ENCODE measurements at places on chromosomes 3 and 15.

DNA sequence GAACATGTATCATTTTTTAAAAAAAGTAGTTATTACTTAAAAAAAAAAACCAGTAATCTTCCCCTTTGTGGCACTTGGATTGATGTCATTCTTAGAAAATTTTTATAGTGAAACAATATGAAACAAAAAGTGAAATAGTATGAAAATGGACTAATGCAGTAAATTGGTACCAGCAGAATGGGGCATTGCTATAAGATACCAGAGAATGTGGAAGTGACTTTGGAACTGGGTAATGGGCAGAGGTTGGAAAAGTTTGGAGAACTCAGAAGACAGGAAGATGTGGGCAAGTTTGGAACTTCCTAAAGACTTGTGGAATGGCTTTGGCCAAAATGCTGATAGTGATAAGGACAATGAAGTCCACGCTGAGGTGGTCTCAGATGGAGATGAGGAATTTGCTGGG is 66.6 kb downstream of the TTC23 start:
- no peak for DNase-seq

- DNase-seq, result no peak
Observed at GRCh38 chr3:182284793-182285192, 508.5 kb upstream of the ATP11B start.

DNA sequence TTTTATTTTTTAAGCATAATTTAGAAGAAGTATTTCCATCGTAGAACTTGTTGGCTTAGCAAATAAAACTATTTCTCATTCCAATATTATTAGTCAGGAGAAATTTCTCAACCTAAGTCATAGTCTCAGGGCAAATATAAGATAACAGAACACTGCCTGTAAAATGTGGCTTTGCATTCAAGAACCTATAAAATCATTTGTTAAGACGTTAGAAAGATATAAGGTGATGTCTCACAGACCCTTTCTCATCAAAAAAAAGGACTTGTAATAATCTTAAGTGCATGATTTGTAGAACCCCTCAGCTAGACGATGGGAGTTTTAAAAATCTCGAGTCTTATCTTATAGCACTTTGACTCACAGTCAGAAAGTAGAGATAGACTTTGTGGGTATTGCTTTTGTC is 314.7 kb upstream of the CFAP20DC start:
- no peak for DNase-seq

GRCh38 chr3:39903253-39903652 is 93.8 kb downstream of the MYRIP start:
- DNase-seq, result no peak

GRCh38 chr3:123678108-123678511 is 93.3 kb upstream of the HACD2 start:
- no peak for DNase-seq

DNA sequence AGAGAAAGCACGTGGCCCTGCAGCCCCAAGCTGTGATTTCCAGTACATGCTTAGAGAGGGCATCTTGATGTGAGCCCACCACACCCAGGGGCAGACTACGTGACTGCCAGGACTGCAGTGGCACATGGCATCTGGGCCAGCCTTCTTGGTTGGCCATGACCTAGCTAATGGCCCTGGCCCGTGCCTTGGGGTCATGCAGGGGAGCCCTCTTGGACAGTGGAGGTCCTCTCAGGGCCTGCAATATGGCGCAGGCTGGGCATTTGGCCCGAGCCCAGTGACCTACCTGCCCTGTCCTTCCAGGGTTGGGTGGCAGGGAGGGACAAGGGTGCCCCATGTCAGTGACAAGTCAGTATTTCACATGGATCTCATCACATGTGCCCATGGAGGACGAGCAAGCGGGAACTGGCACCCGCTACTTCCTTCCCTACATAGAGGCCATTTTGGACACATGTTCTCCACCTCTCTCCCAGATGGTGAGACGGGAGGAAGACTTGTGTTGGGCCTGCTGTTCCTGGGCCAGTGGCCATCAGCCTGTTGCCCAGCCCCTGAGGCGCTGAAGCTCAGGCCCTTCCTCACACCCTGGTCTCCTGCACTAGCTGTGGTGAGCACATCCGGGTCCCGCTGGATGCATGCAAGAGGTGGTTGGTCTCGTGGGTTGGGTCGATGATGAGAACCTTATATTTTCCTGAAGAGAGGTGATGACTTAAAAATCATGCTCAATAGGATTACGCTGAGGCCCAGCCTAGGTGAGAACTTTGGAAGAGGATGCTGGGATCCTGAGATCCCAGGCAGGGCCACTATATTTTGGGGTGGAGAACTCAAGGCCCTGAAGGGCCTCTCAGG is 195.6 kb downstream of the UBE3A start:
- peak; percentile 7 for DNase-seq

- DNase-seq, result no peak
Observed at GRCh38 chr3:51436998-51437639, 46.0 kb downstream of the RBM15B start.

- no peak for DNase-seq
Observed at GRCh38 chr3:28634019-28634418, 285.4 kb upstream of the AZI2 start.

DNA sequence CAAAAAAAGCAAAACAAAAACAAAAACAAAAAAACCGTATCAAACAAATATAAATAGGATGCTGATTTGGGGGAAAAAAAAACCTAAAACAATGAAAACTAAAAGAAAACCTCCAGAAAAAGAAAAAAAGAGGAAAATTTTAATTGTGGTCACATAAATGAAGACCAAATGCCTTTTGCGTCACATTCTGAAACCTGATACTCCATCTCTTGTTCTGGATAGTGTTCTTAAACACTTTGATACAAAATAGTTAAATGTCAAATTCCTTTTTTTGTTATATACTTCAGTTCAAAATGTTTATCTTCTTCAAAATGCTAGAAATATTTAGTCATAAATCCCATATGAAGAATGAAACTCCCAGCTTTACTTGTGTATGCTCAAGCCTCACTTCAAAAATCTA is 31.0 kb downstream of the COPS2 start:
- no peak for DNase-seq

DNA sequence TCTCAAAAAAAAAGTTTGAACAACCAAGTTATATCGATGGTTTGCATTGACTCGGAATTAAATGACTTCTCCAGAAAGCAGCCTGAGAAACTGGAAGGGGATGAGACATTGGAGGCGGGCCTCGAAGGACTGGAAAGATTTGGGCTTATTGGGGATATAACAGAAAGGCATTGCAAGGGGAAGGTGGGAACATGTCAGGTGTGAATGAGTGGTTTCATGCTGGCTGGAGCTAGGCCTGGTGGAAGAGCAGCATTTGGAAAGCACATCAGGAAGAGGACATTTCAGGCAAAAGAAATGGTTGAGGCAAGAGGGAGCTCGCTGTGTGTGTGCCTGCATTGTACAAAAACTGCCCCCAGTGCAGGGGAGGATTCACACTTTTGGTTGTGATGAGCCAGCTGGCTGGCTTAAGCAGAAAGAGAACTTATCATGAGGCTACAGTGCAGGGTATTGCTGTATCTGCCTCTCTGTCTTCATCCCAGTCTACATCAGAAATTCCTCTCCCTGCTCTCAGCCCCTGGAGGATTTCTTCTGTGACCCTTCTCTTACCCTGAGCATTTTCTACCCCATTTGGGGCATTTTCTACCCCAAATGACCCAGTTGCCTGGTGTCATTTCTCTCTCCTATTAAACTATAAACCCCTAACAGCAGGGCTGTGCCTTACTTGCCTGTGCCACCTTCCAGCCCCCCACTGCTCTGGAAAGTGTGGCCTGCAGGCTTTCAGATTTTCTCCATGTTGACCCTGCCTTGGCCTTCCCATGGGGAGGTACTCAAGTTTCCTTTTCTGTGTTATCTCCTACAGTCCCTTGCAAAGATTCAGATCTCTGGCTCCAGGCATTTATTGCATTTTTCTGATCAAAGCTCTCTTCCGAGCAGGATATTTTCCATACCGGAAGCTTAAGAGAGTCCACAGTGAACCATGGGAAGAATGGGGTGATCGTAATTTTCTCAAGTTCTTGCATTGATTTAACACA is 64.4 kb upstream of the FLNB start:
- DNase-seq, result no peak

GRCh38 chr3:49723296-49723627 is 489 bp downstream of the GMPPB start:
- DNase-seq, result no peak

DNA sequence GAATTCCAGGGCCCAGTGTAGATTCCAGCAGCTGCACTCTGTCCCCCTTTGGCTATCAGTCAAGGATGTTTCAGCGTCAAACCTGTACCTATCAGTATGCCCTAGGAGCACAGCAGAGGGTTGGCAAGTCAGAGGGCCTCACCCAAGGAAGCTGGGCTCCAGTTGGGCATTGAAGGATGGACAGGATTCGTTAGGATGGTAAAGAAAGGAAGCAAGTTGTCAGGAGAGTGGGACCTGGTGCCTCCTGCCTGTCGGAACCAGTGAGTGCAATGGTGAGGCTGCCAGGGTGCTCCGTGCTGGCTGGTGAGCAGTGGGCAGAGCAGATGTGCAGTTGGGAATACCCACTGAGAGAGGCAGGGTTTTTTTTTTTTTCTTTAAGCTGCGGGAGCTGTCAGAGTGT is 157.2 kb downstream of the CHDH start:
- no peak for DNase-seq

DNA sequence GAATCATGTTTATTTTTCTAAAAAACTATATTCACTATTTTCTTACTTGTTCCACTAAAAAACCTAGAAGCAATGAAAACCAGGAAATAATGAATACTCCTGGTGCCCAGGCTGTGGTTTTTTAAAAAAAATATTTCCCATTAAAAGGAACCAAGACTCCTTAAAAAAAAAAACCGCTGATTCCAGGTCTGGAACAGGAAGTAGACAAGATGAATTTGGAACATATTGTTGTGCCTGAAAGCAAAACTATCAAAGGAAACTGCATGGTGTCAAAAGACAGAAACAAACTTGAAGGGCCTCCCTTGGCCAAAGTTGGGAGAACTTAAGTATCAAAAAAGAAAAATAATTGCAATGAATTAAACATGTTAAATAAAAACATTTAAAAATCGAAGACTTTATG is 245.3 kb upstream of the P2RY1 start:
- no peak for DNase-seq

- no peak for DNase-seq
Observed at GRCh38 chr15:74130155-74130848, at the start of gene ISLR2. TSS of gene ISLR2 (plus strand) at chr15:74130586. CDS start at chr15:74132755, 2,169 bp downstream.

DNA sequence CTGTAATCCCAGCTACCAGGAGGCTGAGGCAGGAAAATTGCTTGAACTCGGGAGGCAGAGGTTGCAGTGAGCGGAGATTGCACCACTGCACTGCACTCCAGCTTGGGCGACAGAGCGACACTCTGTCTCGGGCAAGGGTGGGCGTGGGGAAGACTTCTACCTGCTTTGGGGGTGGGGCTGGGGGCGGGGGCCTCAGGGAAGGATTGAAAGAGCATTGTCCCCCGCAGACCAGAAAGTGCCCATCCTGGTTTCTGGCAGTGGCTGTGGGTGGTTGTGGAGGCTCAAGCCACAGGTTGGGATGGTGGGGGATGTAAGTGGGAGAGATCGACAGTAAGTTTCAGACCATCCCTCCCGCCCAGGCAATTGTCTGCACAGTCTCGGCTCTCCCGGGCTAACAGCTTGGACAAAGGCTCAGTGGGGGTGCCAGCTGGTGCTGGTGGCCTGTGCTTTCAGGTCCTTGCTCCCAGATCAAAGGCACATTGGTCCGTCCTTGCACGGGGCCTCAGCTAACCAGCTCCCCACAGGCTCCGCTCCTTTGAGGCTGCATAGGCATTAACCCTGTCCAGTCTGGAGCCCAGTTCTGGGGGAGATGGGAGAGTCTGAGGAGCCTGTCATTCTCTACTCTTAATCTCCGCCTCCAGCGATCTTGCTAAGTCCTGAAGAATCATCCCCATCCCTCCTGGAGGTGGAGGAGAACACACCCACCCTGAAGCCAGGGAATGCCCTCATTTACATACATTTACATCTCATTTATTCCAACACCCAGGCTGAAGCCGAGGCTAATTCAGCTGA is 8.6 kb downstream of the SCN5A start:
- no peak for DNase-seq

DNA sequence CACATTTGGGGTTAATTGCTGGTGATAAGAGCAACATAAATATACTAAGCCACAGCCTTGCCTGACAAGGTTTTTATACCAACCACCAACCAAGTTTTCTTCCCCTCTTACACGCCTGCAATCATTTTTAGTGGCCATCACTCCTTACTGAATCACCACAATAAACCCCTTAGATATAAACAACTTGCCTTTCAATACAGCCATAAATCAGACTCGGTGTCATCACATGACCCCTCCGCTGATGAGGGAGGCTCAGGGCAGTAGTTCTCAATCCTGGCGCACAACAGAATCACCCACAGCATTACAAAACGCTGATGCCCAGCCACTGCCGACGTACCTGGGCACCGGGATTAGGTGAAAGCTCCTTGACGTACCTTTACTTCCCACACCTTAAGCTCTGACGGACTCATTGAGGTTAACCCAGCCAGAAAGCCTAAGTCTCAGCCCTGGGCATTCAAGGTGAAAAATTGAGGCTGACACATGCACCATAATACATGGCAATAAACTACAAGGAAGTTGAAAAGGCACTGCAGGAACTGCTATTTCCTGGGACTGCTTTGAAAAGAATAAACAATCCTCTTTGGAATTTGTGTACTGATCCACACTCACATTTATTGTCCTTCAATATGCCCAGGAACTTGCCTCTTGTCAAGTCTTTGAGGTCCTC is 17.1 kb downstream of the ADCY5 start:
- DNase-seq, result no peak

GRCh38 chr15:72585476-72586058 is 68.9 kb upstream of the GOLGA6B start:
- DNase-seq, result no peak

GRCh38 chr3:197025736-197026480 is 3.7 kb downstream of the MELTF start:
- no peak for DNase-seq

GRCh38 chr3:146796078-146796477 is 190.9 kb upstream of the PLSCR5 start:
- DNase-seq, result no peak

DNA sequence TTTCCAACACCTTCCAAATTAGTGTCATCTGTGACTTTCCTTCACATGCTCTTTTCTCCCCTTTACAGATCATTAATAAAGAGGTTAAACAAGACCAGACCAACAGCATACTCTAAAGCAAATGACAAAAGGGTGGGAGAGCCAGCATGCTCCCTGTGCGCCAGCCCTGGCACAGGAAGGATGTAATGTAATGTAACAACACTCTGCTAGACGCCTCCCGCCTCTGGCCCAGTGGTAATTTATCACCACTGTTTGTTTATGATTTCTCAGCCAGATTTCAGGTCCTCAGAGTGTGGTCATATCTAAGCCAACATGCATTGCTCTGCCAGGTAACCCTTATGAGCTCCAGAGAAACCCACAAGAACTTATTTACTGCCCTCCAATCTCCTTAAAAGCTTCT is 189.5 kb upstream of the WNT5A start:
- DNase-seq, result no peak

GRCh38 chr3:96192966-96193550 is 621.3 kb upstream of the EPHA6 start:
- DNase-seq, result no peak

GRCh38 chr3:188747489-188747888 is 424.3 kb upstream of the TPRG1 start:
- DNase-seq, result no peak

- no peak for DNase-seq
Observed at GRCh38 chr15:40097968-40098476, 10.7 kb downstream of the BMF start.

- DNase-seq, result no peak
Observed at GRCh38 chr3:112089956-112090886, 4.0 kb downstream of the C3orf52 start.

GRCh38 chr3:18474202-18474601 is 49.1 kb upstream of the SATB1 start:
- DNase-seq, result no peak

- DNase-seq, result no peak
Observed at GRCh38 chr3:128324911-128325592, 141.6 kb downstream of the DNAJB8 start.

- DNase-seq, result no peak
Observed at GRCh38 chr3:48560648-48561018, 2.9 kb downstream of the UCN2 start.

Measured in tibial nerve (tissue), 4 donors.